HepG2 (cell line): ENCODE measurements at places on chromosomes 7 and 10.

DNA sequence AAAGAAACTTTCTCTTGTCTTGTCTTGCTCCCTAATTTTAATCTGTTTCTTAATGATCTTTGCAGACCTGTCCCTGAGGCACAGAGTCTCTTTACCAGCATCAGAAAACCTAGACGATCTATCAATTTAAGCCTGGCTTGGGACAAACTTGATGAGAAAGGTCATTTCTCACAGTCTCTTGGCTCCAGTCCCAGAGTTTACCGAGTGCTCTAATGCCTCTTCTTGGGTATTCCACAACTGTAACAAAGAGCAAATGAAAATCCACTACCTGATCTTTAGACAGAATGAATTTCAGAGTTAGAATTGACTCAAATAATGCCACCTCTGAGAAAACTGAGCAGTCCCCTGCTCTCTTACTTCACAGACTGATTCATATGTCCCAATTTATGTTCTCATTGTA lies 106.4 kb upstream of the DNAJB12 start:
- H3K27me3 ChIP-seq, result no peaks in the 10 kb centered on the region
- no peak overlapping the region for H3K4me3 ChIP-seq
- no peak for DNase-seq
- 0 out of 2 replicates have a peak, but pooled peaks cover 1% of the 10 kb centered on the region for H3K36me3 ChIP-seq
- H3K27ac ChIP-seq, result no peak overlapping the region
- H3K4me1 ChIP-seq, result peaks cover 7% of the 10 kb centered on the region

DNA sequence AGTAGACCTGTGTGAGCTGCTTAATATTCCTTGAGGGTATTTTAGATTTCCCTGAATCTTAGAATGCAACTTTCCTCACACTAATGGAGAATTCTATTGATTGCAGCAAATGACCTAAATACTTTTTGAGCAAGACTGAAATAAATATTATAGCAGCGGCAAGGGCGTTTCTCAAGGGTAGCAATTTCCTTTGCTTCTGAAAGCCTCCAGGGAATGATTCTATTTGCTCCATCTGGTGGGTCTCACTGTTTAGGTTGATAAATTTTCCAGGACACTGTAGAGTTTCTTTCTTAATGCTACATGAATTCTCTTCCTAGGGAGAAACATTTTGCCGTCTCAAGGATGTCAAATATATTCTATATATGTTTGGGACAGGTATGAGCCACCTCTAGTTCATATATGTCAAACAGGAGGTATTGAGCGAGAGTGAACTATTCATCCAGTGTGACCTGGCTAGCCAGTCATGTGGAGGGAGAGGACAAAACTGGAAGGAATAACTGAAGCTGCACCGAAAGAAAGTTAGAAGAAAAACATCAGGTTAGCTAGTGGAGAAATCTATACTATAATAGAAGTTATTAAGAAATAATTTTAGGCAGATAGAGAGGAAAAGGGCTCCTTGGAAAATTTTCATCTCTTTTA lies 57.9 kb upstream of the FZD8 start:
- H3K4me1 ChIP-seq, result no peaks in the 10 kb centered on the region
- H3K4me3 ChIP-seq, result no peak overlapping the region
- H3K27ac ChIP-seq, result no peak overlapping the region
- no peak for DNase-seq

- peaks cover 17% of the 10 kb centered on the region for H3K36me3 ChIP-seq
- no peak overlapping the region for H3K27ac ChIP-seq
- H3K4me1 ChIP-seq, result peaks cover 12% of the 10 kb centered on the region
- H3K27me3 ChIP-seq, result no peaks in the 10 kb centered on the region
- H3K4me3 ChIP-seq, result no peak overlapping the region
These were observed 54.1 kb downstream of the UBE2H start for GRCh38 chr7:129898502-129899160.

- no peaks in the 10 kb centered on the region for H3K36me3 ChIP-seq
- H3K4me1 ChIP-seq, result peaks cover 24% of the 10 kb centered on the region
- H3K27me3 ChIP-seq, result no peaks in the 10 kb centered on the region
- H3K27ac ChIP-seq, result no peak overlapping the region
- no peak overlapping the region for H3K4me3 ChIP-seq
These were observed 137.7 kb downstream of the DKK1 start for GRCh38 chr10:52451817-52452216.

DNA sequence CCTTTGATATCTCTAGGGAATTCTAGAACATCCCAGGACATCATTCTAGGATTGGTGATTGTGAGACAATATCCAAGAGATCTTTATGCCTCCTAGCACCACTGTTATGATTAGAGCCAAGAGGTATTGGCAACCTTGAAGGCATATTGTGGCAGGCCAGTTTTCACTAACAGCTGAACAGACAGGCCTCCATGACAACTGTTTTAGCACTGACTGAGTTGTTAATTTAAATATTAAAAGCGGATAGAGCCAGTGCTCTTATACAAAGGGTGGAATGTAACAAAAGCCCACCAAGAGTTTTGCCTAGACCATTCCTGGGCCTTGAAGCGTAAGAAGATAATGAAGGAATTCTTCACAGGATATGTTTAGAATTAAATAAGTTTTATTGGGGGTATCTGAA lies 131.9 kb downstream of the DGKB start:
- no peak overlapping the region for H3K4me3 ChIP-seq
- no peaks in the 10 kb centered on the region for H3K4me1 ChIP-seq
- no peaks in the 10 kb centered on the region for H3K36me3 ChIP-seq
- no peak overlapping the region for H3K27ac ChIP-seq

DNA sequence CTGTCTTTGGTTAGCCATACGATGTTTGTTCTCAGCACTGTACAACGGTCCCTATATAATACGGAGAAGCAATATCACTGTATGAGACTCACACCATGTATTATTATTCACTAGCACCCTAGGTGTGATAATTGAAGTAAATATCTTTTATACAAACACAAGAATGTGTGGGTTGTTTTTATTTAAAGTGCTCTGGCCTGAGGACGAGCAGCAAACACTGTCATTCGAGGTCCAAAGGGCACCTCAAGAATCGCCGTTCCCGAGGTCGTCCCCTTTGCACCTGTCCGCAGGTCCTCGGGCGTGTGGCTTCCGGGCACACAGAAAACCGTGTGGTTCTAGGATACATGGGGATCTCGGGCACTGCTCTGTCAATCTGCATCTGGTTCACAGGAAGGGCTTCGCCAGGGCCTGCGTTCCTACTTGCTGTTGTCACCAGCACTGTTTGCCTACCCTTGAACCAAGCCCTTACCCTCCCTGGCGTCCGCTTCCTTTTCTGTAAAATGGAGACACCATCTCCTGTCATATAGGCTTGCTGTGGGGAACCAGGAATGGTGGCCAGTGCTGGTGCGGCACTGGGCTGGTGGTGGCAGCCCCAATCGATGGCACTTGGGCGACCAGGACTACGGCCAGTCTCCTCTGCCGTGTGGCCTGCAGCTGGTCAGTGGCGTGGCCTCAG lies 28.5 kb upstream of the SH2B2 start:
- H3K4me1 ChIP-seq, result peaks cover 68% of the 10 kb centered on the region
- H3K27ac ChIP-seq, result peak overlapping the region; percentile 88
- DNase-seq, result peak; percentile 88
- H3K27me3 ChIP-seq, result no peaks in the 10 kb centered on the region
- no peaks in the 10 kb centered on the region for H3K36me3 ChIP-seq
- H3K4me3 ChIP-seq, result no peak overlapping the region

DNA sequence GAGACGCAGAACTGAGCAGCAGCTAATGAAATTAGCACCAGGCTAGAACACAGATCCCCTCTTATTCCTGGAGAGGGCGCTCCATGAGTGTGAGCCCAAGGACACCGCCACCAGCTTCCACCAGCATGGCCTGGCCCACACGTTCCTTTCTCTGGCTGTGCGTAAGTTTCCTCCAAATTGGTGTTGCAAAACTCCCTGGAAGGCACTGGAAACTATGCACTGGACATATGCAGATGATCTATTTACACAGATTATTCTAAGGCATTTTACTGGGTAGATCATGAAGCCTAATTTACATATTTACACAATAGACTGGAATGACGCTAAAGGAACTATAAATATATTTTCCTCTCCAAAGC lies 455.6 kb upstream of the FOXK1 start:
- H3K4me3 ChIP-seq, result no peak overlapping the region
- no peak overlapping the region for H3K27ac ChIP-seq
- peak; percentile 8 for DNase-seq
- H3K27me3 ChIP-seq, result no peaks in the 10 kb centered on the region
- no peaks in the 10 kb centered on the region for H3K36me3 ChIP-seq

GRCh38 chr7:128781851-128782250 lies 6.3 kb upstream of the OPN1SW start:
- no peak overlapping the region for H3K27ac ChIP-seq
- no peaks in the 10 kb centered on the region for H3K36me3 ChIP-seq
- DNase-seq, result no peak
- H3K4me3 ChIP-seq, result no peak overlapping the region
- H3K4me1 ChIP-seq, result peaks cover 26% of the 10 kb centered on the region

GRCh38 chr10:1130226-1130625 lies 74.0 kb downstream of the WDR37 start:
- no peak overlapping the region for H3K4me3 ChIP-seq
- H3K27me3 ChIP-seq, result no peaks in the 10 kb centered on the region
- DNase-seq, result no peak
- no peaks in the 10 kb centered on the region for H3K4me1 ChIP-seq
- H3K36me3 ChIP-seq, result peaks cover 15% of the 10 kb centered on the region
- H3K27ac ChIP-seq, result no peak overlapping the region

DNA sequence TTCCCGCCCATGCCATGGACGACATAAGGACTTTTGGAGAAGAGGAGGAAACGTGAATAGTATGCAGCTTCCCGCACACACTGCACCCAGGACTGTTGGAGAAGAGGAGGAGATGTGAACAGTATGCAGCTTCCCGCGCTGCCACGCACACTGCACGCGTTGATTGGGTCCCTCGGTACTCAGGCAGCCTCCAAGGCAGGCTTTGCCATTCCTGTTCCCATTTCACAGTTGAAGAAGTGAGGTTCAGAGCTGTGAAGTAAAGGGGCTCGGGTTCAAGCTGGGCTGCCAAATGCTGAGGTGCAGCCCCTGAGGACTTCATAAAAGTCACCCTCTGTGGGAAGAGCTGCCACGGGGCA lies 147.9 kb upstream of the FAM20C start:
- H3K27me3 ChIP-seq, result peaks cover 41% of the 10 kb centered on the region; the same call in 2 of the 3 replicates
- no peaks in the 10 kb centered on the region for H3K4me1 ChIP-seq
- H3K27ac ChIP-seq, result no peak overlapping the region

DNA sequence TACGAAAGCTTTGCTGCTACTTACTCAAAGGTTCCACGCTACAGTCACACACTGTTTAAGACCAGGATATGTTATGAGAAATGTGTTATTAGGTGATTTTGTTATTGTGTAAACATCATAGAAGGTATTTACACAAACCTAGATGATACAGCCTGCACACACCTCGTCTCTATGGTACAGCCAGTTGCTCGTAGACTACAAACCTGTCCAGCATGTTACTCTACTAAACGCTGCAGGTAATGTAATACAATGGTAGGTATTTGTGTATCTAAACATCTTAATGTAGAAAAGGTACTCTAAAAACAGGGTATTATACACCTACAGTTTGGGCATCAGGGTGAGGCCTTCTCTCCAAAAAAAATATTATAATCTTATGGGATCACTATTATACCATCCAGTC lies 181.2 kb downstream of the MYOF start:
- H3K36me3 ChIP-seq, result no peaks in the 10 kb centered on the region
- H3K27me3 ChIP-seq, result no peaks in the 10 kb centered on the region
- H3K4me1 ChIP-seq, result no peaks in the 10 kb centered on the region
- no peak overlapping the region for H3K4me3 ChIP-seq

GRCh38 chr10:98745645-98746044 lies 298.9 kb upstream of the HPS1 start:
- no peaks in the 10 kb centered on the region for H3K4me1 ChIP-seq
- no peak overlapping the region for H3K4me3 ChIP-seq
- DNase-seq, result no peak
- H3K27me3 ChIP-seq, result no peaks in the 10 kb centered on the region
- H3K27ac ChIP-seq, result no peak overlapping the region

- no peak for DNase-seq
- H3K27me3 ChIP-seq, result peaks cover 50% of the 10 kb centered on the region; the same call in 2 of the 3 replicates
- no peak overlapping the region for H3K27ac ChIP-seq
These were observed 125.9 kb upstream of the LYZL2 start for GRCh38 chr10:30755441-30755953.

GRCh38 chr10:93280699-93281366 lies 201.3 kb downstream of the MYOF start:
- no peaks in the 10 kb centered on the region for H3K27me3 ChIP-seq
- DNase-seq, result no peak
- H3K36me3 ChIP-seq, result no peaks in the 10 kb centered on the region
- H3K4me1 ChIP-seq, result no peaks in the 10 kb centered on the region
- H3K27ac ChIP-seq, result no peak overlapping the region

- no peak overlapping the region for H3K4me3 ChIP-seq
- H3K36me3 ChIP-seq, result no peaks in the 10 kb centered on the region
- no peaks in the 10 kb centered on the region for H3K4me1 ChIP-seq
- H3K27me3 ChIP-seq, result no peaks in the 10 kb centered on the region
- peak; percentile 11 for DNase-seq
These were observed 56.7 kb downstream of the NSUN6 start for GRCh38 chr10:18594574-18595156.

GRCh38 chr10:119466655-119467054 lies 75.9 kb downstream of the RGS10 start:
- H3K36me3 ChIP-seq, result no peaks in the 10 kb centered on the region
- peaks cover 39% of the 10 kb centered on the region for H3K27me3 ChIP-seq
- H3K4me1 ChIP-seq, result peaks cover 12% of the 10 kb centered on the region
- DNase-seq, result no peak
- no peak overlapping the region for H3K4me3 ChIP-seq

- no peak overlapping the region for H3K4me3 ChIP-seq
- H3K27ac ChIP-seq, result no peak overlapping the region
- H3K36me3 ChIP-seq, result no peaks in the 10 kb centered on the region
- DNase-seq, result no peak
- no peaks in the 10 kb centered on the region for H3K4me1 ChIP-seq
These were observed 47.4 kb upstream of the R3HCC1L start for GRCh38 chr10:98086837-98087708.

DNA sequence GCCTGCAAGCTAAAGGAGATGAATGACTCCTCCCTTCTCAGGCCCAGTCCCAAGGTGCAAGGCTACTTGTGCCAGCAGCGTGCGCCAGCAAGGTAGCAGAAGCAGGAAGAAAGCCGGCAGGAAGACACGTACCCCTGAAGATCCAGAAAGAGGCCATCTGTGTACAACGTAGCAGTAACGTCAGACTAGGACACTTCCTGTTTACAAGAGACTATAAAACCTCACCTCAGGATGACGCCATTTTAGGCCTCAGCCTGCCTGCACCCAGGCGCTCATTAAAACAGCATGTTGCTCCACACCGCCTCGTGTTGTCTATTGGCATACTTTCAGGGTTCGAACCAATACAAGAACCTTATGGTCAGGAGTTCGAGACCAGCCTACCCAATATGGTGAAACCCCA lies 41.4 kb upstream of the SNX10 start:
- H3K4me3 ChIP-seq, result no peak overlapping the region
- H3K27ac ChIP-seq, result no peak overlapping the region
- DNase-seq, result no peak
- H3K36me3 ChIP-seq, result no peaks in the 10 kb centered on the region
